ENCODE measurements at places on chromosomes 4 and X.

- DNase-seq = no peak
These were observed 200.0 kb upstream of the MAOA start for GRCh38 chrX:43456063-43456462.

- peak; percentile 45 for DNase-seq
These were observed 63.8 kb upstream of the HPRT1 start for GRCh38 chrX:134396174-134396573.

- no peak for DNase-seq
These were observed 355.1 kb upstream of the PABPC5 start for GRCh38 chrX:91079342-91080114.

- DNase-seq = no peak
These were observed 18.5 kb upstream of the HOPX start for GRCh38 chr4:56699537-56700105.

DNA sequence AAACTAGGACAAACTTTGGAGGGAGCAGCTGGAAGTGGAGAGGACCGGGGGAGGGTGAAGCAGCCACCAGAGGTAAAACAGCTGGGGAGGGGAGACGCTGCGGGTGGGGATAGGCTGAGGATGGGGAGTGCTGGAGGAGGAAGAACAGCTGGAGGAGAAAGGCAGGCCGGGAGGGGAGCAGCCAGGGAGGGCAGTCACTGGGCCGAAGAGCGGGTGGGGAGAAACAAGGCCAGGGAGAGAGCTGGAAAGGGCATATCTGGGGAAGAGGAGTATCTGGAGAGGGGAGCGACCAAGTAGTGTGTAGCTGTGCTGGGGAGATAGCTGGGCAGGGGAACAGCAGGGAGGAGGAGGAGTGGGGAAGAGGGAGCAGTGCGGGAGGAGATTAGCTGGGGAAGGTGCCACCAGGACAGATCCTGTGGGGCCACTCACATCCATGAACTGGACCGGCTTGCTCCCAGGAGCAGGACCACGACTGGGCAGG lies 2.7 kb downstream of the SLC38A5 start:
- peak; percentile 20 for DNase-seq

DNA sequence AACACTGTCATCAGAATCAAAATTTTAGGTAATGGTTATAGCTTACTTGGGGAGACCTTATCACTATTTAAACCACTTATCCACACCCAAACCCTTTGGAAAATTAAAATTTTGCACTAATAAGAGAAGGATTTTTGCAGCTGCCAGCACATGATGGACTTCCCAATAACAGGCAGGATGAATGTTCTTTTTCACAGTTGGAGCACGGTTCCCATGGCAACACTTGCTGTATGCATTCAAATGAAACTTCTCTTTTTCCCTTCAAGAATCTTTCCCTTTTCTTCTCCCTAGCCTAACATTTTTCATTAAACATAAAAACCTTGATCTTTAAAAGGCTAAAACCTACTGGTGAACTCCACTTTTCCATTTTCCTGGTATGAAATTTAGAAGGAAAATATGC lies 768.2 kb downstream of the KCTD8 start:
- no peak for DNase-seq
